ENCODE measurements at places on chromosomes 1 and 21. TPM values are rescaled to one million over a fixed set of nuclear protein-coding genes. Genes with fewer than 3 reads are reported as not detected.

KCNQ4 gene
- 44.5 TPM for polyA plus RNA-seq

RSPH1 gene
- polyA plus RNA-seq, result 0.28 TPM

CFAP141 gene
- polyA plus RNA-seq, result not detected

CORT gene
- 2.0 TPM for polyA plus RNA-seq

RBP7 gene
- 5.7 TPM for polyA plus RNA-seq

TARS2 gene
- 27.9 TPM for polyA plus RNA-seq

C1orf52 gene
- polyA plus RNA-seq, result 23.6 TPM

NASP gene
- polyA plus RNA-seq, result 139 TPM

CLDN17 gene
- polyA plus RNA-seq, result not detected

PLPPR4 gene
- polyA plus RNA-seq, result 8.8 TPM

CHRM3 gene
- polyA plus RNA-seq, result 2.3 TPM

KRTAP10-5 gene
- not detected for polyA plus RNA-seq

DNA sequence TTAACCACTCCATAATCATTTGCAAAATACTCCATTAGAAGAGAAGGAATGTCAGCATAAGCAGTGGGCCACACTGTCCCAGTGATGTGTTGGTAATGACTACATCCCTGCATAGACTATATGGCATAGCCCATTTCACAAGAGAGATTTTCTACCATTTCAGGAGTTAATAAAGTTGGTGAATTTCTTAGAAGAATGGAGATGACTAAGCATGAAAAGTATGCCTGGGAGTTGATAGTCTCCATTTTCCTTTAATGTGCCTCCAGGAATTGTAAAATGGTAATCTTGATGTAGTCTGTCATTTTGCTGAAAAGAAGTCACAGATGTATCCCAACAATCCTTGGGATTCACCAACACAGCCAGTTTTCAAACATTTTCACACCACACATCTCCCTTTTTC lies 608.8 kb upstream of the CHRM3 start:
- no peak for DNase-seq

DNA sequence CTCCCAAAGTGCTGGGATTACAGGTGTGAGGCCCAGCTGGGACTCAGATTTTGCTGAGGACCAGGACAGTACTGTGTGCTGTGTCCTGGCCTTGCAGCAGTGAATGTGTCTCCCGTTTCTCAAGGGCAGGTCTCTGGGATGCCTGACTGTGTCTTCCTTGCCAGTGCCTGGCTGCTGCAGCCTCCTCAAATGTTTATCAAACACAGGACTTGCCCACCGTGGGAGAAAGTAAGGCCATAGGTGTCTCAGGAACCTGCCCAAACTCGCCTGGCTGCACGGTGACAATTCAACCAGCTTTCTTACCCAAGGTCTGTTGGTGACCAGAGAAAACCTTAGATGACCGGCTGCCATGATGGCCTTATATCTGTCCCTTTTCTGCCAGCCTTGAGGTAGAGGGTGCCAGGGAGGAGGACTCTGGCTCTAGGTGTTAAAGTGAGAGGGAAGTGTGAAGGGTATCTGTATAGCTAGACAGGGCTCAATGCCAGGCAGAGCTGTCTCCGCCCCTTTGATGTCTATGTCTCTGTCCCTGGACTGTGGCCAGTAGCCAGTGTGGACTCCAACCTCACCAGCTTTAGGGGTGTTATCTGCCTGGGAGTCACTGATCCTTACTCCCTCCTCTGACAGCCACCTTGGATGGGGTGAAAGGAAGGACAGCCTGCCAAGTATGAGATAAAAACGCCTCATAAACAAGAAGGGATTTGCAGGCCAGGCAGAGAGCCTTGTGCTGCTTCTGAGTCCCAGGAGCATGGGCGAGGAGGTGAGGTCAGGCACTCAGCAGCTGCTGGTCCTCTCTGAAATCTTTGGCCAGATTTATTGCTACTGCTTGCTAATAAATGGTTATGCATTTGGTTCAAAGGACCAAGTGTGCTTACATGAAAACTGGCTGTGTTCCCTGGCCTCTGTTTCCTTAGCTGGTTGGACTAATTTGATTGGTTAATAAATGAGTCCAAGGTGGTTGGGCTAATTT lies 22.3 kb downstream of the IL6R start:
- DNase-seq, result no peak

DNA sequence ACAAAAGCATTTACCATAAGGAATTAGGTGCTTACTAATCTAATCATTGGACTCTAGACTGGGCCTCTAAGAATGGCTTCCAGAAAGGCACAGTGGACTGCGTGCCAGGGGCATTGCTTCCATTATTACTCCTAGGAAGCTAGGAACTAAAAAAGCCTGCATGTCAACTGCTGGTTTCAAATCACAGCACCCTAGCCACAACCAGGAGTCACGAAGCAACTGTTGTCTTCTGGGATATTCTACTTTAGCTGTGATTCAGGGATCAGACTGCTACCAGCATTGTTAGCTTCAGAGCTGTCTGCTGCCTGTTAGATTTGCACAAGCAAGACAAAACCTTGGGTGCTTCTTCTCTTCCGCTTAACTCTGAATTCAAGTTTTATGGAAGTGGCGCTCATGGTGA lies 38.3 kb downstream of the DNM3 start:
- no peak for DNase-seq

GRCh38 chr1:173042806-173043205 lies 7.9 kb downstream of the TNFSF18 start:
- DNase-seq, result no peak

- DNase-seq, result no peak
These were observed 18.9 kb downstream of the SNAP47 start for GRCh38 chr1:227753999-227754711.

- DNase-seq, result peak; percentile 36
These were observed 221.3 kb downstream of the MRPL39 start for GRCh38 chr21:25385911-25386474.

DNA sequence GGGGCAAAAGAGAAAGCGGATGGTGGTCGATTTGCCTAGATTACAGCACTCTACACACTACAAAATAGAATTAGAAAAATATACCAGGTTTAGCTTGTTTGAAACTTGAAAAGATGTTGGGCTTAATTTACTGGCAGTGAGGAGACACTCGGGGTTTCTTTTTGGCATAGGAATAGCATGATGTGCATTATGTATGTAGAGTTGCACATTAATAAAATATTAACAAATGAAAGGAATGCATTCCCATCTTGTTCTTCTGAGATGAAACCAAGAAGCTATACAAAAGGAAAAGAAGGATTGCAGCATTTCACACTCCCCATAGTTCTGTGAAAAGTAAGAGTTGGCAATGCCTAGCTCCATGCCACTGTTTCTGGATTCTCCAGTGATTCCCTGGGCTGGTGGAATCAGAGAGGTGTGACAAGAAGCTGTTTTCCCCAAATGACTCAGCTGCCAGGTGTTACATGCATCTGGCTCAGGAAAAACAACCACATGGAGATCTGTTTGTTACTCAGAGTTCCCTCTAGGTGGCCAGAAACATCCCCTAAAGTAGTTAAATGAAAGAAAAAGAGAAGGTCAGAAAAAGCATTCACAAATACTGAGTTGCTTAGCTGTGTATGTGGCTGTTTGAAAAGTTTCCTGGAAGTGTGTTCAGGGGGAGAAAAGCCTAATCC lies 115.6 kb downstream of the UCK2 start:
- peak; percentile 4 for DNase-seq

DNA sequence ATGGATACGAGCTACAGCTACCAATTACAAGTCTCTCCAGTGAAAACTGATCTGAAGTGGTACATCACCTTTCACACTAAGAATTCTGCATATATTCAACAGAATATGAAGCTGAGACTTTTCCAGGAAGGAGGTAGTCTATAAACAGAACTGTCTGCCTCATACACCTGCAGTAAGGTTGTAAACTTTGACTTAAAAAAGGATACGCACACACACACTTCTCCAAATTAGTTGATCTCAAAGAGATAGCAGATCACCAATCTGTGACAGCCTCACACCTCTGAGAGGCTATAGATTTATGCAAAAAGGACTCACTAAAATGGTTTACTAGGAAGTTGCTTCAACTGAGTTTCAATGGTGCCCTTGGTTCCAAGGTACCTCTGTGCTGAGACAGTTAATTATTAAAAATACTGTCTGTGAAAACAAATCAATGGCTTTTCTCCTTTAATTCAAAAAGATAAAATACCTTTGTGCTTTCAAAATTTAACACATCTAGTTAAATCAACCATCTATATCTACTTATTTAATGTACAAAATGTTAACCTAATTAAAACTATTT lies 17.9 kb downstream of the ELK4 start:
- DNase-seq, result no peak

DNA sequence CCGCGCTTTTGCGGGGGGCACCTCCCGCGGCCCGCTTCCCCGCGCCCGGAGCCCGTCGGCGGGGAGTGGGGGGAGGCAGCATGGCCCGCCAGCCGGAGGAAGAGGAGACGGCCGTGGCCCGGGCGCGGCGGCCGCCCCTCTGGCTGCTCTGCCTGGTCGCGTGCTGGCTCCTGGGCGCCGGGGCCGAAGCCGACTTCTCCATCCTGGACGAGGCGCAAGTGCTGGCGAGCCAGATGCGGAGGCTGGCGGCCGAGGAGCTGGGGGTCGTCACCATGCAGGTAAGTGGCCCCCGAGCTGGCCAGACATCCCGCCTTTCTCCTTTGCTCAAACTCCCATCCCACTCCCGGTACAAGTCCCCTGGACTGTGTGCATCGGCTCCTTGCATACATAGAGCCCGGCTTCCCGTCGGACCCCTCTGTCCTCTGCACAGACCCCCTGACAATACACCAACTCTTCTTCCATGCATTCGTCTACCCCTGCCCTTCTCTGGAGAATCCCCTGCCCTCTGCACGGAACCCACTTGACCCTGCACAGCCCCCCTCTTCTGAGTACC lies 812 bp downstream of the CACHD1 start:
- DNase-seq, result peak; percentile 43

DNA sequence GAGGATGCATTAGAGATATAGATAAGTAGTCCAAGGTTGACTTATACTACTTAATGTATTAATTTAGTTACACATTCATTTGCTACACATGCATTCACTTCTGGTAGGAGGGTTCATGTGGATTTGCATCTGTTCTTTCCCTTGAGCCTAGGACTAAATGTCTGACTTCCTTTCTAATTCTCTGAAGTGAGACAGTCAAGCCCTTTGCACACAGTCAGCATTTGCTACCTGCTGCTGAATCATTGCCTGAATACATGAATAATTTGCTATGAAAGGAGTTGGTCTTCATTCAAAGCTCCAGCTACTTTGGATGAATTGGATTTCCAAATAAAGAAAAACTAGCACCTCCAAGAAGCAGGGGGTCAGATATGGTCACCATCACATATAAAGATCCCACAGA lies 154.8 kb upstream of the DAB1 start:
- no peak for DNase-seq

- no peak for DNase-seq
These were observed 39.1 kb upstream of the TRAPPC10 start for GRCh38 chr21:43972850-43973633.

DNA sequence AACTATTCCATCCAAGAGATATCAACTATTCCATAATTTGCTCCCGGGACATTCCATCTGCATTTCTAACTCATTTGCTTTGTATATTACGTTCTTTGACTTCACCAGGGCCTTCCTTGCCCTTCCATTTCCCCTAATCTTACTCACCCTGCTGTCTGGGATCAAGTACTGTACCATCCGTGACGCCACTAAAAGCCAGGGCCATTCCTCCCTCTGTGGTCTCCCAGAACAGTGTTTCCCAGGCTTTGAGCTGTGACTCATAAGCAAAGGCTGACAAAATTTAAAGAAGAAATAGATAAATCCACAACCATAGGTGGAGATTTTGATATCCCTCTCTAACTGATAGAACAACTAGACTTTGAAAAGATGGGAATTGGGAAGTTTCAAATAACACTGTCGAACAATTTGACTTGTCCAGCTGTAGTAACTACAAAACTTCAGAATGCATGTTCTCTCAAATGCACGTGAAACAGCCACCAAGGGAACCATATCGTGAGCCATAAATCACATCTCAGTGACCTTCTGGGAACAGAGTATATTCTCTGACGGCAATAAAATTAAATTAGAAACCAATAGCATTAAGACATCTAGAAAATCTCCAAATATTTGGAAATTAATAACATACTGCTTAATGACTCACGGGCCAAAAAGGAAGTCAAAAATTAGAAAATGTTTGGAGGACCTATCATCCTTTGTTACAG lies 501.0 kb downstream of the SETD4 start:
- peak; percentile 9 for DNase-seq

- DNase-seq, result peak; percentile 36
These were observed 44.7 kb downstream of the PTGFRN start for GRCh38 chr1:116954440-116954839.

DNA sequence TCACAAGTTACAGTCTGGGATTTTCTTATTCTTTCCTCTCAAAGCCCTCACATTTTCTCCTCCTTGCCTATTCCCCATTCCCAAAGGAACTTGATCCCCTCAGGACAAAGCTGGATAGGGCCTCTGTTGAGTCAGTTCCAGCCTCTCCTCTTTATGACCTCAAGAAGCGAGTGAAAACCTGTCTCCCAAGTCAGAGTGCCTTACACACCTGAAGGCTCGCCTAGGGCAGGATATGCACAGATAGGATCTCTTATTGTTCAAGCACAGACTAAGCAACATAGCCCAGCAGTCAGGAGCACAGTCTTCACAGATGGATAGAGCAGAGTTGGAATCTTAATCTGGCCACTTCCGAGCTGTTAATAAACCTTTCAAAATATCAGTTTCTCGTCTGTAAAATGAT lies 60.8 kb upstream of the PRRC2C start:
- no peak for DNase-seq

DNA sequence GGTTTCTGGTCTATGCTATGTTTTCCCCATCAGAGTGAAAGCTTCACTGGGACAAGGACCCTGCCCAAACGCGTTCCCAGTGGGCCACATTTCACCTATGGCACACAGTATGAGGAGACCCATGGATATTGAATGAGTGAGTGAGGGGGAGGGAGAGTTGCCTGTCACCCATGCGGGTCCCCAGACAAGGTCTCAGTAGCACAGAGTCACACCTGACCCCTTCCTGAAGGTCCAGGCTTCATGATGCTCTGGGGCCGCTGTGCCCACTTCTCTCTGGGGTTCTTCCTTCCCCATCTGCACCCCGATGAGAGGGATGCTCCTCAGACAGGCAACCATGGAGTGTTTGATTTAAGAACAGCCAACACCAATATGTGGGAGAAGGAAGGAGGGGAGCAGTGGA lies 72.3 kb upstream of the CSF3R start:
- DNase-seq, result no peak

- no peak for DNase-seq
These were observed 357.0 kb upstream of the PTBP2 start for GRCh38 chr1:96364576-96364975.

- DNase-seq, result no peak
These were observed 295.5 kb upstream of the PROX1 start for GRCh38 chr1:213692321-213692720.

- DNase-seq, result no peak
These were observed 380.3 kb downstream of the PLPP3 start for GRCh38 chr1:56199061-56199460.
